Left lung (tissue), 14 donors: ENCODE measurements at places on chromosomes 1 and 21.

DNA sequence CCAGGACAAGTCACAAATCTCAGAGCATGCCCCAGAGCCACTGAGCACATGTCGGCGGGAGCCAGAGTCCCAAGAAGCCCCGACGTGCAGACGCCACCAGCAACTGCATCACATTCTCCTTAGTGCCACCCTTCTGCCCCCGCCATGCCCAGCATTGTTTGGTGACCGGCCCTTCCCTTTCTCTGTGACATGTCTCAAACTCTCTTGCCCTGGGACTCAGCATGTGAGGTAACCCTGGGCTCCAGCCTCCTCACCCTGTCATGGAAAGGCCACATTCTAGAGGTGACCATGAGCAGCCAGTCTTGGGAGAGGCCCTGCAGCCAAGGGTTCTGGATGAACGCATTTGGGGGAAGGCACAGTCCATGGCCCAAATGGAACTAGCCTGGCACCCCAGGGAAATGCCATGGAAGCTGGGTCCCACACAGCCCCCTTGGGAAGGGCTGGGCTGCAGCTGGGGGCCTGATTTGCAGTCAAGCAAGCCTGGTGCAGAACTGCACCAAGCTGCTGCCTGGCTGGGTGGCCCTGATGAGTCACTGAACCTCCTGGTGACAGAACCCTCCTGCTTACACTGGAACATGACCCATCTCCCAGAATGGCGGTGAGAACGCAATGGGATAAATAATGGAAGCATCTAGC lies 94.4 kb downstream of the ITPKB start:
- no peak for DNase-seq

DNA sequence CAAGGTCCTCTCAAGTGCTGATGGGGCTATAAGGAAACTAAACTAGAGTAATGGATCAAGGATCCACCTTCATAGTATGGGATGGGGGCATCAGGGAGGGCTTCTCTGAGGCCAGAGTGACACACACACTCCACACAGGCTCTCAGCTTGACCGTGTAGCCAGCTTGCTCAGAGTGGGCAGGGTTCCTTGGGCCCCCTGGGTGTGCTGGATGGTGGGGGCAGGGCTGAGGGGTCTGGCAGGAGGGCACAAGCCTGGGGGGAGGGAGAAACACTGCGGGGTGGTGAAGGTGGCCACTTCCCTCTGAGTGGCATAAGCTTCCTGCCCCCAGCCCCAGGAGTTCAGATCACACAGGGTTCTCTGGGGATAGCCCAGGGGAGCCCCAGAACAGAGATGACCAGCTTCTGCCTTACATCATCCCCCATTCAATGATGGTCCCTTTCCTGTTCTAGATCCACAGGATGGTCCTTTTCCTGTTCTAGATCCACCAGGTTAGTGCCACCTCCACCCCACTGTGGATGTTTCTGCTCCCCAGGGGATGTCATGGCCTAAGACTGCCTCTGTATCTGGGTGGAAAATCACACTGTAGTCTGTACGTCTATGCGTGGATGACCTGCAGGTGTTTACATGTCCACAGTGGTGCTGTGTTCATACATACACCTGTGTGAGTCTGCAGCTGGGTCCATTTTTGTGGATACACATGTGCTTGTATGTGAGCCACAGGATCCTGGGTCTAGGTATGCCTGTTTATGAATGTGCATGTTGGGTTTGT lies 525.0 kb downstream of the PTPRU start:
- DNase-seq: no peak

DNA sequence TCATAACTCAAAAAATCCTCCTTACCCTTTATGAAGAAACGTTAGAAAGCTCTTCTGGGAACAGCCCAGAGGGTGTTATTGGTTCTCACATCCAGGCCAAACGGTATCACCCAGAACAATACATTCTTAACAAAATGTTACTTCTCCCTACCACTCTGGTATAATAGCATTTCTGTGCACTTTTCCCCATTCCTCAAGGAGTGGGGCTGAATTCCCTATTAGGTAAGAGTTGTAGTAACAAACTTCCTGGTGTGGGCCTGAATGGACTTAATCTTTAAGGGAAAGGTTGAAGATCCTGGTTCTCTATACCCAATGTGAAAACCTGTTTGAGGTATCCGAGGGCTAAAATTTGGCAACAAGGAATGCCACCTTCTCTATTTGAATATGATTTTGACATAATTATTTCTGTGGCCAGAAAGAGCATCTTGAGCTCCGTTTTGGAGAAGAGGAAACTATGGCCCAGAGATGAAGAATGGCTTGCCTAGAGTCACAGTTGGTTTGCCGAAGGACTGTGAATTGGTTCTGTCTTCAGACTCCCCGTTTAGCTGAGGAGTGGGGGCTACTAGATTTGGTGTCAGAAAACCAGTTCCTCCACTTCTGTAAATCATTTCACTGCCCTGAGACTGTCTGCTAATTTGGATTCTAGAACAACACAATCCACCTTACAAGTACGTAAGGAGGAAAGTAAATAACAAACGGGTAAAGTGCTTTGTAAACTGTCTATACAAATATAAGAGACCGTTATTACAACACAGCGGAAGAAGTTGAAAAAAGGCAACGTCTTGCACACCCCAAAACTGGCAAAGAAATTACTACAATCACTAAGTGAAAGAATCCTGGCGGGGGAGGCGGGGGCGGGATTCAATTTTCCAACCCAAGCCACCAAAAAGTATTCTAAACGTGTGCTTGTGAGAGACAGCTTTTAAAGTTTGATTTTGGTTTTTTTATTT lies 2.3 kb downstream of the ANP32E start:
- peak; percentile 53 for DNase-seq

DNA sequence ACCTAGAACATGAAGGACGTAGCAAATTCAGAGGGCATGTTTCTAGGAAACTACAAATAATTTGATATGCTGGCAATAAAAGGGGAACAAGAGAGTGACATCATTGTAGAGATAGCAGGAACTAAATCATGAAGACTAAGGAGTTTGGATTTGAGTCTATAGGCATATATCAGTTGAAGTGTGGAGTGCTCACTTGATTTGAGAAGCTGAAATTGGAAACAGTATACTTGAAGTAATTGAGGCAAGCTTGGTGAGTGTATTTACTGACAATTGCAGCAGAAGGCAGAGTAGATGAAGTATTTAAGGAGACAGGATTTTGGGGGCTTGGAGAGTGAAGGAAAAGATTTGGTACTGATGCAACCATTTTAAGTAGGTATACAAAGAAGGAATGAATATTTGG lies 6.4 kb upstream of the TMCO2 start:
- DNase-seq: no peak

GRCh38 chr1:3707298-3707938 lies 44.8 kb upstream of the CCDC27 start:
- DNase-seq: no peak

- no peak for DNase-seq
Measured at GRCh38 chr1:184164536-184164935, 113.0 kb downstream of the TSEN15 start.

- DNase-seq: no peak
Measured at GRCh38 chr1:89451011-89451410, 73.6 kb upstream of the LRRC8B start.

DNA sequence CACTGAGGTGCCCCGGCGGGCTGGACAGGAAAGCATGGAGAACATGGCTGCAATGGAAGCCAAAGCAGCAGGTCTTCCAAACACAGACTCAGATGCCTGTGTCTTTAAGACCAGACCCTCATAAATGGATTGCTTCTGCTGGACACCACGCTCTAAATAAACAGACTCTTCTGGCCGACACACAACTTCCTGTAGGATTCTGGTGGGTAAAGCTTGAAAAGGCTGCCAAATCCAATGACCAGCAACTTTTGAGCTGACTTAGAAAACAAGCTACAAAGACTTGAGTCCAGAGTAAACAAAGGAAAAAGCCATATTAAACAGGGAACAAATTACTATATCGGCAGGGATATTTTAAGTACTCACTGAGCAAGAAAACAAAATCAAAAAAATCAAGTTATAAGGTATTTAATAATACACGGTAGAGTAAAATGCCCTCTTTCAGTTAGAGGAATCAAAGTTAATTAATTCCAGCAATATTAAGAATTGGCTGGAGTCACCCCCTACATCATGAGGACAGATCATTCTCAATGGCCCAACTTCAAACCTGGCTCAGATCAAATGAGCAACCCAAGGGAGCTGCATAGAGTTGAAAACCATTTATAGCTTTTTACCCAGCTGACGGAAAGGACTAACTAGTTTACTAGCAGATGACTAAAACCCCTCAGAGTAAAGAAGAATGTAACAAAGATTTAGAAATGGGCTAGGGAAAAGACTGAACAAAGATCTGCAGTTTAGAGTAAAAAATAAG lies 102.4 kb downstream of the TGFBR3 start:
- DNase-seq: no peak

DNA sequence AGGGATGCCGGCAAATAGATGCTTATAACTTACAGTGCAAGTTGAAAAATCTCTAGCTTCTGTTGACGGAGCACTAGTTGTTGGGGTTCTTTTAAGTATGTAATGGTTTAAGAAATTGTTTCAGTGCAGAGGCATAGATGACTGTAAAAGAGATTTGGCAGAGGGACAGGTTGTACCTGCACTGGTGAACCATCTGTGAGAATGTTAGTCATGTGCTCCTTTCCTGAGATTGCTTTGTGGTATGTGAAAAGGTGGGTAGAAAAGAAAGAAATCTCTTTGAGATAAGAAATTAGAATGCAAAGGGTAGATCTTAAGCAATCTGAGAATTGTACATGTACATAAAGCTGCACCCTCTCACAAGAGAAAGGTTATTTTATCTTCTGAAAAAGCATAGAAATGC lies 19.4 kb downstream of the ZBTB37 start:
- no peak for DNase-seq

DNA sequence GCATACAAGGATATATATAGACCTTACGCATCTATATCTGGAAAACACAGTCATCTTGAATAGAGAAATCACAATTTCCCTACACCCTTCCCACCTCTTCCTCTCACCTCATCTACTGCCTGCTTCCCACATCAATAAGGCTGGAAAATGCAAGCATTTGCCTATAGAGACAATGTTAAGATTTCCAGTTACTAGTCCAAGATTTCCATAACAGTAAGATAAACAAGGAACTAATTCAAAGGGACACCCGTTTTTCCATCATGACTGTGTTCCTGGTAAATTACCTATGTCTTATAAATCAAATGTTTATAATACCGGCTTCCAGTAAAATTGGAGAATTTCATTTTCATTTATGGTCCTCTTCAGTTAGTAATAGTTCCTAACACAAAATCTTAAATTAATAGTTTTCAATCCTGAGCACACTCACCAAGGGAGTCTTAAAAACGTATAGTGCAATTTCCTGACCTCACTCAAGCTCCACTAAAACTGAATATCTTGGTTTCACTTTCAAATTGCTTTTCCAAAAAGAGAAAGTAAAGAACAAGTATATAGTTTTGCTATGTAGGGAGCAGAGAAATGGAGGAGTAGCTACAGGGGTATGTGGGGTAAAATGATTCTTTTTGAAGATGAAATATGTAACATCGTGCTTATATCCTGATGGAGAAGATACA lies 398.7 kb downstream of the PLPP3 start:
- DNase-seq: no peak

- DNase-seq: no peak
Measured at GRCh38 chr1:194024659-194025058, 838.2 kb upstream of the B3GALT2 start.

DNA sequence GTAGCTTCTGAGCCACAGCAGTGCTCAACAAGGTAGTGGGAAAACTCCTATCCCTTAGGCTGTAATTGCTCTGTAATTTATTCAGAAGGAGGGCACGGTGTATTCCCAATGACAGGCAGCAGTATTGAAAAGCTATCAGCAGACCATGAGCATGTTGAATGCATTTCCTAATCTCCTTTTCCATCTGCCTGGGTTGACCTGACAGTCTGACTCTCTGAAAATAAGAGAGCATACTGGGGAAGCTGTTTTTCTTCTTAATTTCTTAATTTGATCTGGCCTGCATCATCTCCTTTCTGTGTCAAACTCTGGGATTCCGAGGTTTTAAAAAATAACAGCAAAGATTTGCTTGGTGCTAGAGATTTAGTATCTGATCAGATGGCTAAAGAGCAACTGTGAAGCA lies 88.1 kb upstream of the SLC35F3 start:
- DNase-seq: no peak

- no peak for DNase-seq
Measured at GRCh38 chr1:200073286-200073637, 45.8 kb downstream of the NR5A2 start.

GRCh38 chr1:67683316-67683715 lies 1.7 kb upstream of the GADD45A start:
- DNase-seq: no peak

DNA sequence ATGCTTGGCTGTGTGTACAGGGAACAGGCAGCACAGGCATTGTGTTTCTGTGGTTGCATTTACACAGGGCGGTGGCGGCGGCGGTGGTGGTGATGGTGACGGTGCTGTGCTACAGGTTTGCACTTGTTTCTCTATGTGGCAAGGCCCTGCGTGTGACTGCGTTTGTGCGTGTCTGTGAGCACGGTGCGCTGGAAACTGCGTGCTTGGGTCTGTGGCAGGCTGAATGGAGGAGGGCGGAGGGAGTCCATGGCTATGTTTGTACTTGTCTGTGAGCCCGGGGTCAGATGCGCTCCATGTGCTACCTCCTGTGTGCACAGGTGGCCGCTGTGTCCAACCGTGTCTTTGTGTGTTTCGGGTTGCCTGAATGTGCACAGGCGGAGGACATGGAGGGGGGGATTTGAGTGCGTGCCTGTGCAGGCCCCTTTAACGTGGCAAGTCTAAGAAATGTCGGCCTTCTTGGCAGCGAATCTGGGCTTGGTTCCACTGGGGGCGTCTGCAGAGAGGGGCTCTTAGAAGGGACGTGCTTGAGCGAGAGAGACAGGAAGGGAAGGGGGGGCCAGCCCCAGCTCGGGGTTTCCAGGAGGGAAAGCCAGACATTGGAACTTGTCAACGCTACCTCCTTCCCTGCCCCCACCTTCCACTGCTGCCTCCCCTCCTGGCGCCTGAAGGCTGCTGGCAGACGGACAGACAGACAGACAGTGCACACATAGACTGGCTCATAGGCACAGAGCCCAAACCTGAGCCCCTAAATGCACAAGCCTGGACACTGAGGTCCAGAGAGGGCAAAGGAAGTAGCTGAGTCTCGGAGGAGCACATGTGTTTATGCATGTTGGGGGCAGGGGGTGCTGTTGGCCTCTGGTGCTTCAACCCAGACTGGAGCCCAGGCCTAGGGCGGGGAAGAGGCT lies 32.7 kb upstream of the WASF2 start:
- peak; percentile 83 for DNase-seq

- no peak for DNase-seq
Measured at GRCh38 chr1:212267460-212267859, 17.8 kb upstream of the PPP2R5A start.

- peak; percentile 30 for DNase-seq
Measured at GRCh38 chr1:174769961-174770549, 229.7 kb upstream of the CACYBP start.

- no peak for DNase-seq
Measured at GRCh38 chr21:20169812-20170576, 828.2 kb upstream of the NCAM2 start.
